ENCODE measurements at places on chromosomes 7 and 10.
A peak's percentile ranks its signal among the peaks of the same experiment; 100 is the strongest.

- DNase-seq: peak; percentile 9
These were observed 2.5 kb upstream of the CFAP58 start for GRCh38 chr10:104351061-104351702.

DNA sequence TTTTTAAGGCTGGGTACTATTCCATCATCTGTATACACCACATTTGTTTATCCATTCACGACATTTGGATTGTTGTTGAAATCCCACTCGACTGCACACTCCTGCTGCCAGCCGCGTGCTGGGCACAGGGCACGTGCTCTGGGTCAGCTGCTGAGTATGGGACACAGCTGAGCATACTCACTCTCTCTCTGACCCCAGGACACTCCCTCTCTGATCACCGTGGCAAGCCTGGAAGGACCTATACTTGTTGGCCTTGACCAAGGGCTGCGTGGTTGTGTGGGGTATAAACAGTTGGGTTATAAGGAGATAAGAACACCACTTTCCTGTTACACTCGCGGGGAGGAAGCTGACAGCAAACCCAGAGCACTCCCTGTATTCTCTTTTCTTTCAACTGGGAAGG is 153.0 kb upstream of the RHEB start:
- DNase-seq: no peak

DNA sequence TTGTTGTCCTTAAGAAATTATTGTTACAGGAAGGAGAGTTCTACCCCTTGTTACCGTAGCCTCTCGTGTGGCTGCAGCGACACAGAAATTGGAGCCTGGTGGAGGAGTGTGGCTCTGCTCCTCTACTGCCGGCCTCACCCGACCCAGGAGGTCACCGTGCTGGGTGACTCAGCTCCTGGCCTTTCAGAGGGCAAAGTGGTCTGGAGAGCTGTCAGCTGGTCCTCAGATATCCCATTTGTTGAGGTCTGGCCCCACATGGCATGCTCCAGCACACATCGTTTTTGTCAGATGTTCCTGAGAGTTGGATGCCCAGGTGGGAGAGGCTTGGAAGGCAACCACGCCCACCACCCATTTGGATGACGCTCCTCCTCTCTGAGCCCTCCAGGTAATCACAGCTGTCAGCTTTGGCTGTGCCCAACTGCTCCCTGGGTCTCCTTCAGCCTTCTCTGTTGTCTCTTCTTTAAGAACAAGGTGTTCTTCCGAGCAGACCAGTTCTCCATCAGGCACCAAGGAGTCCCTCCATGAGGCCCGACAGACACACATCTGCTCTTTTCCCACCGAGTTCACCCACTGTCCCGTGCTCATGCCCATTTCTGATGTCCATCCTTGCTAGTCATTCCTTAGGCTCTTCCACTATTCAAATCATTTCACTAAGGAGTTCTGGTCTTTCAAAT is 80.3 kb downstream of the RAMP3 start:
- DNase-seq: no peak

- peak; percentile 58 for DNase-seq
These were observed at the start of gene JCAD for GRCh38 chr10:30059209-30060107. JCAD (minus strand) TSS chr10:30059586; CDS start chr10:30047812, 11,774 bp downstream.

- no peak for DNase-seq
These were observed 23.9 kb downstream of the PYROXD2 start for GRCh38 chr10:98391065-98391464.

DNA sequence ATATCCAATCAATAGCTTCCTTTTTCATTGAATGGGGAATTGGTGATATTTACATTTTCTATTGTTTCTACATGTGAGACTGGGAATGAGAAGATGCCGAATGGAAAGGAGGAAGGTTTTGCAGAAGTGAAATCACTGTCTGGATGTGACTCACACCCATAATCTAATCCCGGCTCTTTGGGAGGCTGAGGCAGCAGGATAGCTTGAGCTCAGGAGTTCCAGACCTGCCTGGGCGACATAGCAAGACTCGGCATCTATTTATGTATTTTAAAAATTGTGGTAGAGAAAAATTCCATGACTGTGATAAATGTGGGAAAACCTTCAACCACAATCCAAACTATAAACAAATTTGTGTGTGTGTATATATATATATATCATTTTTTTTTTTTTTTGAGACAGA is 10.9 kb upstream of the FIS1 start:
- no peak for DNase-seq

DNA sequence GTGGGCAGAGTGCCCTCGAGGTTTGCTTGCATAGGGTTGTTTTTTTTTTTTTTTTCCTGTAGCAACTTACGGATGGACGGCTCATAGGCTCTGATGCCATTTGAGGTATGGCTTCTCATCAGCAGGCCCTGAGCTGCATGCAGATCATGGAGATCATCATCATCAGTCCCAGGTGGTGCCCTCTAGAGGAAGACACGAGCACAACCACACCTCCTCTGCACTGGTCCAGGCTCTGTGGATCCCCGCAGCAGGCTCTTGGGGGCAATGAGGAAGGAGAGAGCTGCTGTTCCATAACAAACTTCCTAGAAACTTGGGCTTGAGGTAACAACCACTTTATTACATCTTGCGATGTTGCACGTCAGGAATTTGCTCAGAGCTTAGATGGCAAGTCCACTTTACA is 132.7 kb upstream of the CXCL12 start:
- no peak for DNase-seq

DNA sequence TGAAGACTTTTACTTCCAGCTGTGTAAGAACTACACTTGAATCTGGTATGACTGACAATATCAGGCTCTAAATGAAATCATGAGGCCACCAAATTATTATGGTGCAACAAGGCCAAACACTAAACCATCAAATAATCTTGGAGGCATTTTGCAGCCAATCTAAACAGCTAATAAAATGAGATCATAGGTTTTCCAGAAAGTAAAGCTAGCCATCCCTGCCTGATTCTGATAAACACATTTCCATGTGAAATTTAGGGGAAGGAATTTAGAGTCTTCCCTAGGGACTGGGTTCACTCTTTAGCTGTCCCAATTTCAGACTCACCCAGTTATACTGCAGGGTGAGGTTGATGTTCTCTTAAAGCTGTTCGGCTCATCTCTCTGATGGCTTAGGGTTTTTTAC is 190.3 kb upstream of the TMEM196 start:
- DNase-seq: no peak

DNA sequence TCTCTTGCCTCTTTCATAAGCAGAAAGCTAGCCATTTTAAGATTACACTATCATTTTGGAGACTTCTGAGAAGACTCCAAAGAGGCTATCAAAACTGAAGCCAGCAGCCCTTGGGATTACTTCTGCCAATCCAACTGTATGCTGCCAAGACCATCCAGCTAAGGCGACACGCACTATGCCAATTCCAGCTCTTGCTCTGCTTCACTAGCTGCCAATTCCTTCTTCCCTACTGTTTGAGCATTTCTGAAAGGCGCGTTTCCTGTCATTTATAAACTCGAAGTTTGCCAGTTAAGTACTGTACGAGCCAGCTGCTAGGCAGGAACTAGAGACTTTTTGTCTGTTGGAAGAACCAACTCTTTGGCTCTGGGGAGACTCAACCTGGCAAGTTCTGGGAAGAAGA is 36.5 kb downstream of the MALSU1 start:
- DNase-seq: no peak

- DNase-seq: peak; percentile 72
These were observed 79.9 kb upstream of the RHEB start for GRCh38 chr7:151599401-151600227.

GRCh38 chr10:31278279-31278941 is 40.6 kb upstream of the ZEB1 start:
- DNase-seq: no peak

DNA sequence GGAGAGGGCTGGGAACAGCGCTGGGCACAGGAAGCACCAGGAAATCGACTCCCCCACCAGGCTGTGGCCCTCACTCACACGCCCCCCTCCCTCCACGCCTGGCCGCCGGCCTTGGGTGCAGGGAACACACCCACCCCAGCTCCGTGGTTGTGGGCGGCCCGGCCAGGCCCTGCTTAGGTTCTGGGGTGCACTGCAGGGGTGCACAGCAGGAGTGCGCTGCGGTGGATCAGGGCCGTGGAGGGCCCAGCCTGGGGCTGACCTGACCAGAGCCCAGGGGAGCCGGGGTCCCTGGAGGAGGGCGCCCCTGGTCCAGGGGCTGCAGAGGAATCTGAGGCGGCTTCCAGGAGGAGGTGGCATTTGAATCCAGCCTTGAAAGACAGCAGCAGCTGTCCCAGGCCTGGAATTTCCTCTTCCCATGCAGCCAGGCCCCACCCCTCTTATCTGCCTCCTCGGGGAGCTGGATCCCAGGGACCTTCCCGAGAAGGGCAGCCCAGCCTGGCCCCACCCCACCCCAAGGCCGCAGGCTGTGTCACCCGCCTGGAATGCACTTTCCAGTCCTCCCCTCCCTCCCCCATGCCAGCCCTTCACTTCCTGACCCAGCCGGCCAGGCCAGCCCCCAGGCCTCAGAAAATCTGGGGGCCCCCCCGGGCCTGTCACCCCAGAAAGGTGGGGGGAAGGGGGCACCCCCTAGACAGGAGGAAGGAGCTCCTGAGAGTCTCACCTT is 18.4 kb upstream of the PDGFA start:
- DNase-seq: peak; percentile 40

DNA sequence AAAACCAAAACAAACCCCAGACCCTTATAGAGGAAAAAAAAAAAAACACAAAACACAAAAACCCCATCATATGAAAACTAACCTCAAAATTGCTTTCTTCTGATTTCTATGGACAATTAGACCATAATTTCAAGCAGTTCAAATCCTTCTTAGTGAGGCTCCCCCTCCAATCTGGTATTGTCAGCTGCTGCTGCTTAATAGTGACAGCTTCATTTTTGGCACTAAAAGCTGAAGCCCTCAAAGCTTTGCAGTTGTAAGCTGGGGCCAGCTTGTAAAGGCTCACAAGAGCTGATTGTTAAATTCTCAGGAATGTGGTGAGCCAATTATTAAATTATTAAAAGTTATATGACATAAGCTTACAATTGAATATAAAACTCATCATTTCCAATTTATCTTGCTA is 21.9 kb downstream of the ATXN7L1 start:
- peak; percentile 67 for DNase-seq

GRCh38 chr10:30433306-30433729 is 666 bp upstream of the MAP3K8 start:
- peak; percentile 68 for DNase-seq

DNA sequence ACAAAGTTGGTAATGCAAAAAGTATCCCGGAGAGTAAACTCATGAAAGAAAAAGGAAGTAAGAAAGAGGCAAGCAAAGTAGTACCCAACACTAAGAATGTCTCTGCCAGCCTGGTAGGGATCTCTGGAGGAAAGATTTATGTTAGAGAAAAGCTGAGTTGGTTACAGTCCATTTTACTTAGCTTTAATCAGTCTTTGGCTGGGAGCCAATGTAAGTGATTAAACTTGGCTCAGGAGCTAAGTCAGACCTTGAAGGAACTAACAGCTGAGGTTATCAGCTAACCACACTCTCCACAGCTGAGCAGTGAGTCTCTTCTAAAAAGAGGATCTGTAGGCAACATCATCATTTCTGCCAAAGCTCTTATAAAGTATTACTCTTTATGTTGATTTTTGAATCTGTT is 148.0 kb downstream of the ANKRD7 start:
- peak; percentile 3 for DNase-seq

GRCh38 chr10:124886610-124887009 is 55.3 kb upstream of the ZRANB1 start:
- DNase-seq: no peak

DNA sequence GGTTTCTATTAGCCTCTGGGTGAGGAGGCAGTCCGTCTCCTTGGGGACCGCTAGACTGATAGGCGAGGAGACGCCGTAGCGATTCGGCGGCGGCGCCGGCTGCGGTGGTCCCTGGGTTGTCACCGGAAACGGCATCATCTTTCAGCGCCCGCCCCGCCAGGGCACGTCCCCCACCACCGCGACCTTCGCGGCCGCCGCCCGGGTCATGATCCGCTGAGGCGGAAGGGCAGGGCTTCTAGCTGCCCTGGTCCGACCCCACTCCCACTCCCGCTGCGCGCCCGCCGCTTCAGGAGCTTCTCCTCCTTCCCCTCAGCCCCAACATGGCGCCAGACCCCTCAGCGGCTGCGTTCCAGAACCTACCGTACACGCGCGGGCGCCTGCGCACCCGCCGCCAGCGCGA is at the start of gene PAPOLB:
Gene PAPOLB (minus strand): TSS at position 358 of the 400 bp plus-strand sequence. CDS start 220 bp downstream, at position 138.
- DNase-seq: no peak

DNA sequence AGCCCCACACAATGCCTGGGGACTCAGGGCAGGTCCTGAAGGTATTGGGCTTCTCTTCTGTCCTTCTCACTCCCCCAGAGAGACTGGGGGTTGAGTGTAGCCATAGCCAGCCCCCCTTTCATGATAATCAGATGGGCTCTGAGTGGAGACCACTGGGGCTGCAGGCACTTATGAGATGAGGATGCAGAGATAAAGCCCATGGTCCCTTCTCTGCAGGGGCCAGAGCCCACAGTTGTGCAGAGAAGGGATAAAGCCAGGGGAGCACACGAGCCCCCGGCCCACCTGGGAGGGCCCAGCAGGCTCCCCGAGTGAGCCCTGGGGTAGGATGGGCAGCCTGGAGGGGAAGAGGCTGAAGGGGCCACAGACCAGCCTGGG is 96.2 kb downstream of the BMS1 start:
- no peak for DNase-seq

GRCh38 chr7:138979226-138979979 is 1.8 kb downstream of the KIAA1549 start:
- DNase-seq: no peak

DNA sequence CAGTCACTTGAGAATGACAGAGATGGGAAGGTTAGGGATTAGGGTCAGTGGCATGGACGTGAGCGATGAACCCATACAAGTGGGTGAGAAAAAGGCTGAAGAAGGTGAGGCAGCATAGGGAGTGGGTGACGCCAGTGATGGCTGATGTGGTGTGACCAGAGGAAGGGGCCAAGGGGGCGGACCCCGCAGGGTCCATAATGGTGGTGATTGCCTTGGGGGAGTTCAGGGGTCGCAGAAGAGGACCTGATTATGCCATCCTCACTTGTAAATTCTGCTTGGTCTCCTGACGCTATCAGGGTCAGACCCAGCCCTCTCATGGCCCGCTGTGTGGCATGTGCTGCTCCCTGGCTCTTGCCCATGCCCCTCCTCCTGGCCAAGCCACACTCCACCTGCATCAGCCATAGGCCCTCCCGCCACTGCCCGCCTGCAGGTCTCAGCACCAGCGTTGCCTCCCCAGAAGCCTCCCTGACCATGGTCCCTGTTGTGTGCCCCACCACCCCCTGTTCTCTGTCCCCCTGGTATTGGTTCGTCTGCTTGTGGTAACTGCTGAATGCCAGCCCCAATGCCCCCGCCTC is 235.7 kb downstream of the EBF3 start:
- no peak for DNase-seq

DNA sequence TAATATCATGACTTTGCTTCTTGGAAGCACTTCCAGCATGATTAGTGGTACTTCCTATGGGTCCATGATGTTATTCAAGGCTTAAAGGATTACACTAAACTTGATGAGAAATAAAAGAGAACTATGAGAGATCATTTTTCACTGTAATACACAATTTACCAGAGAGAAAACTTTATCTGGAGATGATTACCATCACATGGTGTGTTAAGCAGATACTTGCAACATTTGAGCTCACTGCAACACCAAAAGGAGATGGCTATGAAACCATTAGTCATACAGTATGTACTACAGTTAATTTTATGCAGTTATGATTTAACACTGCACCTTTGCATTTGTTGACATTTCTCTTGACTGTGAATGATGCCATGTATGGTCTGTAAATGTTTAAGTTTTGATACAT is 311.3 kb upstream of the AOAH start:
- DNase-seq: no peak
